ENCODE measurements at places on chromosomes 12 and 14.
A peak's percentile ranks its signal among the peaks of the same experiment; 100 is the strongest.

GRCh38 chr12:116551952-116552772 lies 7.0 kb upstream of the MAP1LC3B2 start:
- peak; percentile 72 for DNase-seq

DNA sequence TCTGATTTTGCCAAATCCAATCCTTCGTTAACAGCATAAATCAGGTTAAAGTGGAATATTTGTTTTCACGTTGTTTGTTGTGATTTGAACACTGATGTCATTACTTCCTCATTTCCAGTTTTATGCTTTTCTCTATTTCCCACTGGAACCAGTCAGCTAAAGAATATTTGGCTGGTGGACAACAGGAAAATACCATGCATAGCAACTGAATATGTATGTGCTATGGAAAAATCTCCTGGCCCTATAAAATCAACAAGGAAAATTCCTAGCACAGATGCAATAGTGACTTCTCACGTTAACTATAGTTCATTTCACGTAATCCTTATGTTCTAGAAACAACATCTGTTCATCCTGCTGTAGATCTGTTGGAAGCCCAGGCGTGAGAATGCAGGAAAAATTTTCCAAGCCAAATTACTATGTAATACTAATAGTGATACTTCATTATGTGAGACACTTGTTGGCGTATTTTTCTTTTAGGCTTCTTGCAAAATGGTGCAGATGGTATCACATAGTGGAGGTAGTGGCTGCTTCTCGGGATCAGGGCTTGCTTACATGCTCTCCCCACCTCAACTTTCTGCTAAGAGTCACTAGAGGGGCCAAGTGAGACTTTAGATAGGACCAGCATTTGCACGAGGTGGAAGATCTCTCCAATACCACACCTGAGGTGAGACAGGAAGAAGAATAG lies 86.3 kb upstream of the USP44 start:
- DNase-seq = peak; percentile 54

DNA sequence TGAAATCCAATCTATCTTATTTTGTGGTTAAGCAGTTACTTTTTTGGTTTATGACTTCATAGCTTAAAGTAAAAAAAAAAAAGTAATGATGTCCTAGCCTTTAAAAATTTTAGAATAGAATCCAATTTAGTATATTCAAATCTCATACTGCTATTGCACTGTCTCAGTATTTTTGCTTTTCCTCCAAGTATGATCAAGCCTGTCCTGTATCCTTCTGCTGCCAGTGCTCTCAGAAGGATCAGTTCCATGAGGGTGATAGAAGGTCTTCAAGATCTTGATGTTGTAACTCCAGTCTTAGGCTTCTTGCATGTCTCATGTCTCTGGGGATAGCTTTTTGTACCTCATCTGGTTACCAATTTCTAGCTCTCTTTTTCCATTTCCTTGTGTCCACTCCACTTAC lies 324.2 kb upstream of the FAR2 start:
- peak; percentile 11 for DNase-seq

DNA sequence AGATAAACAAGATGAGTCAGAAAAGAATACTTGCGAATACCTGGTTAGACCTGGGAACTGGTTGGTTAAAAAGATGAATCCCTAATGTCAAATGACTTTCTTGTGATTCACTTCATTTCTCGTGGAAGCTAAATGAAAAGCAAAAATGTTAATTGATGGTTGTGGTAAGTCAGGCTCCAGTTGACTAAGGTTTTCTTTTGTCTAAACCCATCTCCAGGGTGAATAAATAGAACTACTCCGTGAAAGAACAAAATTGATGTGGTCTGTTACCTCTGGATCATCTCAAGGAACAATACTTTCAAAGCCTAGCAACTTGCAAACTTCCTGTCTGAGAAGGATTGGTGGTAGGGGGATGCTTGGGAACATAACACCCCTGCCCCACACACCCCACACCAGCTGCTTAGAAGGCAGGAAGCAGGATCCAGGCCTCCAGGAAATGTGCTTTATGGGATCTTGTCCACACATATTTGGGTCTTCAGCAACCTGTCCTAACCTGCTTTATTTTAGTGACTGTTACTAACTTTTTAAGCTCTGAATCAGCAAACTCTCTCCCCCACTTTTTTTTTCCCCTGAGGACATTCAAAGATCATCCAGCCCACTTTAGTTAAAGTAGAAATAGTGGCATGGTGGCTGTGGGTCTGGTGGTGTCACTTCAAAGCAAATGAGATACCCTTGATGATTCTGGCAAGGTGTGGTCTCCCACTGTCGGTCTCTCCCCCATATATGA lies 60.4 kb upstream of the PTHLH start:
- DNase-seq = peak; percentile 49

DNA sequence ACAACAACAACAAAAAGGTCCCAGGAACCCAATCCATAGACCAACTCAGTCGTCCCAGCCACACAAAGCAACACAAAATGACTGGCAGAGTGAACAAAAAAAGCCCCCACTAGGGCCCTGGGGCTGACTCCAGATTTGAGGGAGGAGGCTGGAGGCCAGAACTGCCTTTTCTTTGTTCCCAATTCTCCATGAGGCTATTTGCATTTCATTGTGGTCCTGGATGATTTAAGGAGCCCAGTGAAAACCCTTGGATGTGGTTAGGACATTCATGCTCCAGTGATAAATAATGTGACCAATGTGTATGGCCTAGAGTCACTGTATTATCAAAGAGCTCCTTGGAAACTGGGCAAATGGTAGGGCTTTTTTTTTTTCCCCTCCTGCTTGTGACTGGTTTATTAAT lies 192.9 kb downstream of the NUAK1 start:
- DNase-seq = no peak

GRCh38 chr12:111171345-111171744 lies 197.6 kb downstream of the PHETA1 start:
- DNase-seq = no peak

DNA sequence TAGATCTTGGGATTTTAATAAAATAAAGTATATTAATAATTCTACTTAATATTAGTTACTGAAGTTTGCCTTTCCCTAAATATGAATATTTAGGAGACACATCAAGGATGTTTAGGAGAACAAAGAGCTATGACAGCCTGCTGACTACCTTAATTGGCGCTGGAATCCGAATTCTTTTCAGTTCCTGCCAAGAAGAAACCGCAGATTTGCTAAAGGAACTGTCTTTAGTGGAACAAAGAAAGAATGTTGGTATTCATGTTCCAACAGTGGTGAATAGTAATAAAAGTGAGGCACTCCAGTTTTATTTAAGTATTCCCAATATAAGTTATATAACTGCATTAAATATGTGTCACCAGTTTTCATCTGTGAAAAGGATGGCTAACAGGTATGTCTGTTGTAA lies 54.5 kb downstream of the MIS18BP1 start:
- peak; percentile 78 for DNase-seq

DNA sequence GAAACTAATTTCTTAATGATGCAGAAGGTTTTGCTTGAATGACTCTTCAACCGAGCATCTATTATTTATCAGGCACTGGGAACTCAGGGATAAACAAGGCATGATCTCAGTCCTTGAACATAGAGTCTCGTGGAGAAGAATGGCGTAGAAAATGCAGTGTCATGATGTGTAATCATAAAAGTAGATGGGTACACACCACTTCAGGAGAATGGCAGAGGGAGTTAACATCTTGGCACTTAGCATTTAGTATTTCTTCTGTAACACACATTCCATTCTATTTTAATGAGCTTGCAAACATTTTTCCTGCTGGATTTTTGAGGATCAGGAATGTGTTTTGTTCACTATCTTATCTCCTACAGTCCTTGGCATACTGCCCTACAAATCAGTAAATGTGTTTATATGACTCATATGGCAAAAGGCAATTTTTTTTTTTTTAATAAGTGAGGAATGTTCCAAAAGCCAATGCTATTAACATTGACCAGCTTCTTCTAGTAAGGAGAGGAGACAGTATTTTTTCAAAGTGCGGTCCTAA lies 3.8 kb downstream of the TXNRD1 start:
- DNase-seq = peak; percentile 97

GRCh38 chr12:73599268-73599667 lies 938.4 kb upstream of the ATXN7L3B start:
- DNase-seq = no peak

DNA sequence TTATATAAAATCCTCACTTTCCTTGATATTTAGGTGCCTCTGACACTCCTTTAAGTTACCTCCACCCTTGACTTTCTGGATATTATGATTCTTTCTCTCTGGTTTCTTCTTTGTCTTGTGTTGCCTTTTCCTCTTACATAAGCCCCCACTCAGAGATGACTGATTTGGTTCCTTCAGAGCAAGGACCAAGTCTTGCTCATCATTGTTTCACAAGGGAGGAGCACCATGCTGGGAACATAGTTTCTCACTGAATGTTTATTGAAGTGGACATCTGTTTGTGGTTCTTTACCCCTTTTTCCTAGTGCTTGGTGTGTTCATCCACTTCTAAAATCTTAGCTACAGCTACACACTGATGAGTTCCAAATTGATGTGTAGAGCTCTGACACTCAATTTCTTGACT lies 161.3 kb upstream of the PTPRQ start:
- DNase-seq = peak; percentile 71

DNA sequence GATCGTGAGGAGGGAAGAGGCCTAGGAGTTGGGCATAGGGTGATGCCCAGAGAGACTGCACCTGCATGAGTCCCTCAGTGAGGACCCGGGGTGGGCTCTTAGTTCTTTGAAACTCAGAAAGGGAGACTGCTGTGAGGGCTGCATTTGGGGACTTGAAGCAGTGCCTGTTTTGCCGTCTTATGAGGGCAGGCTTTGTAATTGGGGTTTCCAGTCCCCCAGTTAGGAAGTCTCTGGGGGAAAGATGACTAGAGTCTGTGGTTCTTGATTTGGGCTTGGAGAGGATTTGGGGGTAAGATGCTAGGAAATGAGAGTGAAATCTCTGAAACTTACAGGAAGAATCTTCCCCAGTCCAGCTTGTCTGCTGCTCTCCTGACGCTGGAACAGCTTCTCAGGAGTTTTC lies 99.6 kb downstream of the ARF6 start:
- no peak for DNase-seq

DNA sequence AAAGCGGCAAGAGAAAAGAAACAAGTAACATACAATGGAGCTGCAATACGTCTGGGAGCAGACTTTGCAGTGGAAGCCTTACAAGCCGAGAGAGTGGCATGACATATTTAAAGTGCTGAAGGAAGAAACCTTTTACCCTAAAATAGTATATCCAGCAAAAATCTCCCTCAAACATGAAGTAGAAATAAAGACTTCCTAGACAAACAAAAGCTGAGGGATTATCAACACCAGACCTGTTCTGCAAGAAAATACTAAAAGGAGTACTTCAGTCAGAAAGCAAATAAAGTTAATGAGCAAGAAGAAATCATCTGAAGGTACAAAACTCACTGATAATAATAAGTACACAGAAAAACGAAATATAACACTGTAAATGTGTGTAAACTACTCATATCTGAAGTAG lies 77.5 kb upstream of the ABCD2 start:
- DNase-seq = no peak

DNA sequence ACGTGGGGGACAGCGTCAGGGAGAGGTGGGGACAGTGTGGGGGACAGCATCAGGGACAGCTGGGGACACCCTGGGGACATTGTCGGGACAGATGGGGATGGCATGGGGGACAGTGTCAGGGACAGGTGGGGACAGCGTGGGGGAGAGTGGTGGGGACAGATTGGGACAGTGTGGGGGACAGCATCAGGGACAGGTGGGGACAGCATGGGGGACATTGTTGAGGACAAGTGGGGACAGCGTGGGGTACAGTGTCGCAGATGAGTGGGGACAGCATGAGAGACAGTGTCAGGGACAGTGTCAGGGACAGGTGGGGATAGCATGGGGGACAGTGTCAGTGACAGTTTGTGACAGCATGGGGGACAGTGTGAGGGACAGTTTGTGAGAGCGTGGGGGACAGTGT lies 240.9 kb downstream of the TMEM121 start:
- DNase-seq = no peak

DNA sequence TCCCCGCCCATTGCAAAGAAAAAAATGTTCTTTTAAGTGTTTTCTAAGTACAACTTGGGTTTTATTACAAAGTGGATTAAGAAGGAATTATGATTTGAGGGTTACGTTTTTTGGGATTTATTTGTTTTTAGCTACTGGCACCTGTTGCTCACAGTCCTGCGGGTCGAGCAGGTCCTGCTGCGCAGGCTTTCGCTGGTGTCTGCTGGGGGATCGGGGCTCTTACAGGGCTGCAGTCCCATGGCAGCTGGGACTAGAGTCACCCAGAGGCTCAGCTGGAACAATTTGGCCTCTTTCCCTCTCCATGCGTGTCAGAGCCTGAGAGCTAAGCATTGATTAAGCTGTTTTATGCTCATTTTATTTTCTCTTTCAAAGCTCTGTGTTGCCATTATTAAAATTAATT lies 55.6 kb upstream of the DYNC1H1 start:
- DNase-seq = no peak

- no peak for DNase-seq
These were observed 44.4 kb upstream of the PPP2R5C start for GRCh38 chr14:101716956-101717662.

GRCh38 chr12:131375972-131376345 lies 334.9 kb upstream of the SFSWAP start:
- no peak for DNase-seq

- DNase-seq = no peak
These were observed 127.4 kb downstream of the KCNK10 start for GRCh38 chr14:88195676-88196075.

DNA sequence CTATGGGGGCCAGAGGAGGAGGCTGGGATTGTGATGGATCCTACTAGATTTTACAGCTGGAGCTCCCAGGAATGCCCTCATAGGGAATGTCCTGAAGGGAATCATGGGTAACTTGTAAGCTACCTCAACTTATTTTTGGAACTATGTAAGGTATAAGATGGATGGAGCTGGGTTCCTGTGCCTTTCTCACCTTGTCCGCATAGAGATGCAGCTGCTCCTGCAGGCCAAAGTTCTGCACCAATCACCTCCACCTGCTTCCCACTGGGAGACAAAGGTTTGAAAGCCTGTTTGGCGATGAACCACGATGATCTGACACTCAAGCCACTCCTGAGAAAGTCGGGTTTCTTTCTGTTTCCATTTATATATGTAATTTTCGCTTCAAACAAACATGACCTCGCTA lies 648 bp upstream of the AKAP5 start:
- no peak for DNase-seq

DNA sequence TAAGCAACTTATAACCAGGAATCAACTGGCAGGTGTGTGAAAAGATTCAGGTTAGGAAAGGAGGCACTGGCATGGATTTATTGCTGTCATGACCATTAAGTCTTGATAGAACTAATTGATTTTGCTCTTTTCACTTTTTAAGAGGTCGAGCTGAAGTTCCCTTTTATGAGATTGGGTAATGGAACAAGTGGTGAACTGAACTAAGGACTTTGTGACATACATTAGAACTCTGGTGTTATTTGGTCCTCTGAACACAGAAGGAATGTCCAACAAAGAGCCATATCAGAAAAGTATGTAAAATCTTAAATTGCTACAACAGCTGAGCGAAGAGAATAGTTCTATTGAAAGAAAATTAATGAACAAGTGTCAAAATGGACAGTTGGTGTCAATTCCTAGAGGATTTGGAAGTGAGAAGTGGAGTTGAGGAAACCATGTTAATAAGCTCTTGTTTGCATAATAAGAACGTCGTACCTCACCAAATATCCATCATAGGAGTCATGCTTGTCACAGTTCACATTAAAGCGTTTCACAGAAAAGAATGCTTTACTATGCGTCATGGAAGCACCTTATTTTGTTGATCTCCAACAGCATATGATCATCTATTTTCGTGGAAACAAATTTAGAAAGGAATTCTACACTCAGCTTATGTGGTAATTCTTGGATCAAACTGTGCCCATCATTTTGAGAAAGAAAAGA lies 8.4 kb upstream of the MYF6 start:
- no peak for DNase-seq

GRCh38 chr14:68448252-68448902 lies 344.5 kb downstream of the ZFP36L1 start:
- no peak for DNase-seq

Data from fibroblast of mammary gland (primary cell).